Memory B cell (primary cell): ENCODE measurements at places on chromosomes 6 and 20.
A peak's percentile ranks its signal among the peaks of the same experiment; 100 is the strongest.

- no peaks in the 10 kb centered on the region for H3K4me1 ChIP-seq
- DNase-seq = no peak
- H3K27ac ChIP-seq = no peak overlapping the region
- H3K4me3 ChIP-seq = no peak overlapping the region
- H3K27me3 ChIP-seq = peaks cover 6% of the 10 kb centered on the region
- peaks cover 1% of the 10 kb centered on the region for H3K36me3 ChIP-seq
Measured at GRCh38 chr20:47187450-47188195, 168.9 kb downstream of the ZMYND8 start.

- no peaks in the 10 kb centered on the region for H3K36me3 ChIP-seq
- peaks cover 29% of the 10 kb centered on the region for H3K27me3 ChIP-seq
- DNase-seq = no peak
- peaks cover 32% of the 10 kb centered on the region for H3K4me1 ChIP-seq
Measured at GRCh38 chr6:41373919-41374617, 38.7 kb downstream of the NCR2 start.

- no peaks in the 10 kb centered on the region for H3K27me3 ChIP-seq
- no peak within 1 kb of the TSS for H3K4me3 ChIP-seq
- no peak for DNase-seq
- H3K27ac ChIP-seq = no peak within 1 kb of the TSS
Measured at GRCh38 chr6:132659082-132659481, at the start of gene TAAR1. Gene TAAR1, minus strand, starts transcription at chr6:132659182. Its CDS starts 13,179 bp downstream, at chr6:132646003.

GRCh38 chr20:58691773-58692578 is 624 bp upstream of the NPEPL1 start:
- H3K36me3 ChIP-seq = peaks cover 6% of the 10 kb centered on the region
- peaks cover 5% of the 10 kb centered on the region for H3K4me1 ChIP-seq
- H3K27ac ChIP-seq = no peak overlapping the region
- H3K27me3 ChIP-seq = no peaks in the 10 kb centered on the region
- peak overlapping the region; percentile 7 for H3K4me3 ChIP-seq
- DNase-seq = no peak

DNA sequence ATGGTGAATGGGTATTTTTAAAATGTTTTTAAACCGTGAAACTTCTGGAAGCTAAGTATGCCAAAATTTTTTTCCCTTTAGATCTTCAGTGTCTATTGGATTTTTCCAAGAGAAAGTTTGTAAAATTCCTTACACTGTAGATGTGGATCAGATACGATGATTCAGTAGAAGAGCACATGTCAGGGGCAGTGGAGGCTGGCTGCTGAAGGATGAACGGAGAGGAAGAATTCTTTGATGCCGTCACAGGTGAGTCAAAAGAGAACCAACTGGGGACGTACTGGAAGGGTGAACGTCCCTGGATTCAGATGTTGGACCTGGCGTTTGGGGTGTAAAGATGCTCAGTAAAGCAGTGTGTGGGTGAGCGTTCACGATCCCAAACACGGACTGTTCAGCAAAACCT is 17.7 kb downstream of the OSBPL2 start:
- peaks cover 12% of the 10 kb centered on the region for H3K4me1 ChIP-seq
- DNase-seq = no peak
- H3K27ac ChIP-seq = no peak overlapping the region
- H3K4me3 ChIP-seq = no peak overlapping the region
- H3K36me3 ChIP-seq = peaks cover 15% of the 10 kb centered on the region
- H3K27me3 ChIP-seq = no peaks in the 10 kb centered on the region

GRCh38 chr20:44648579-44648978 is 2.9 kb downstream of the ADA start:
- no peak for DNase-seq
- H3K4me3 ChIP-seq = no peak overlapping the region

- peaks cover 15% of the 10 kb centered on the region for H3K4me1 ChIP-seq
- H3K36me3 ChIP-seq = peaks cover 4% of the 10 kb centered on the region
- peak overlapping the region; percentile 53 for H3K27ac ChIP-seq
- H3K27me3 ChIP-seq = peaks cover 2% of the 10 kb centered on the region
Measured at GRCh38 chr6:39344821-39345280, 22.3 kb upstream of the KCNK16 start.

DNA sequence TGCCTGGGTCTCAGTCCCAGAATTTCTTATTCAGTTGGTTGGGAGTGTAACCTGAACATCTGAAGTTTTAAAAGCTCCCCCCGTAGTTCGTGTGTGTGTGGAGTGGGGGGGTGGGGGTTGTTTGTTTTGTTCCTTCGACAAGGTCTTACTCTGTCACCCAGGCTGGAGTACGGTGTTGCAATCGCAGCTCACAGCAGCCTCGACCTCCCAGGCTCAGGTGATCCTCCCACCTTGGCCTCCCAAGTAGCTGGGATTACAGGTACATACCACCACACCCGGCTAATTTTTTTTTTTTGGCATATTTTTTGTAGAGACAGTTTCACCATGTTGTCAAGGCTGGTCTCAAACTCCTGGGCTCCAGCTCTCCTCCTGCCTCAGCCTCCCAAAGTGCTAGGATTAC is 3.1 kb downstream of the CCM2L start:
- no peak overlapping the region for H3K27ac ChIP-seq
- no peak for DNase-seq
- H3K4me1 ChIP-seq = peaks cover 4% of the 10 kb centered on the region
- H3K4me3 ChIP-seq = no peak overlapping the region
- H3K36me3 ChIP-seq = no peaks in the 10 kb centered on the region
- H3K27me3 ChIP-seq = peaks cover 17% of the 10 kb centered on the region

DNA sequence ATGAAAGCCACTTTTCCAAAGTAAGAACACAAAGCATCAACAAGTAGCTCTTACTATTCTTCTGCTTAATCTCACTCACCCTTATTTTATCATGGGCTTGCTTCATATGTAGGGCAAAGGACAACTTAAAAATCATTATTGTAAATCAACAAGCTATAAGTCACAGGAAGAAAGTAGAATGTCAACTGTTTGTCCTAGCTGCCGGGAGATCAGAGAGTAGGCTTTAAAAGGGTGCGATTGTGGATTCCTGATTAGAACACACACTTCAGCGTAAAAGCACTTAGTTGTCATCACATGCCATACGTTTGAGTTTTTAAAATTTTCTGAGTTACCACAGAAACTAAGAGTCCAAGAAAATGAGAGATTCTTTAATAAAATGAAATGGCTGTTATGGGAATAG is 44.4 kb upstream of the NHSL1 start:
- H3K4me1 ChIP-seq = no peaks in the 10 kb centered on the region
- no peak overlapping the region for H3K27ac ChIP-seq
- DNase-seq = no peak
- no peak overlapping the region for H3K4me3 ChIP-seq
- H3K27me3 ChIP-seq = peaks cover 16% of the 10 kb centered on the region

DNA sequence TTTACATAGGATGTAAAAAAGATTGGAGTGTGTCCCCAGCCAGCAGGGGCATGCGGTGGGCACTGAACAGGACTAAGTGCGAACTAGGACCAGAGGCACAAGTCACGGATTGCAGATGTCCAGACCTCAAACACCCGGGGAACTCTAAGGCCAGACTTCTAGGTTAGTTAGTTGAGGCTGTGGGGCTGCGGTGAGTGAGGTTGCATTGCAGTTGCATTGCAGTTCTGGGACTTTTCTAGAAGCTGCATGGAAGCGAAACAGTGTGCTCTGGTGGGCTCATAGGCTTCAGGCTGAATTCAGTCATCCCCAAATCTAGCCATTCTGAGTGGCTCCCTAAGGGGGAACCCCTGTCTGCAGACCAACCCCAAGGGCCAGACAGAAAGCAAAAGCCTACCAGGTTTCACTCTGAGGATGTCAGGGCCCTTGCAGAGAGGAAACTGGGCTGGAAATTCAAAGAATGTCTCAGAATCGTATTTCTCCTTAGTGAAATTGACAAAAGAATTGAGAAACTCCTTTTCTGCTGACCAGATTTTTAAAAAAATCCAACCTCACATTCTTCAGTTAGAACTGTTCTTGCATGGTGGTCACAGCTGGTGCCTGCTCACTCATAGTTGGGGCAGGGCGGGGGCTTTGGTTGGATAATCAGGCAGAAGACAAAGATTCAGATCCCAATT is 182.8 kb downstream of the ZDHHC14 start:
- peak overlapping the region; percentile 43 for H3K4me3 ChIP-seq
- H3K27me3 ChIP-seq = no peaks in the 10 kb centered on the region
- H3K36me3 ChIP-seq = peaks cover 2% of the 10 kb centered on the region
- DNase-seq = no peak
- peak overlapping the region; percentile 70 for H3K27ac ChIP-seq

DNA sequence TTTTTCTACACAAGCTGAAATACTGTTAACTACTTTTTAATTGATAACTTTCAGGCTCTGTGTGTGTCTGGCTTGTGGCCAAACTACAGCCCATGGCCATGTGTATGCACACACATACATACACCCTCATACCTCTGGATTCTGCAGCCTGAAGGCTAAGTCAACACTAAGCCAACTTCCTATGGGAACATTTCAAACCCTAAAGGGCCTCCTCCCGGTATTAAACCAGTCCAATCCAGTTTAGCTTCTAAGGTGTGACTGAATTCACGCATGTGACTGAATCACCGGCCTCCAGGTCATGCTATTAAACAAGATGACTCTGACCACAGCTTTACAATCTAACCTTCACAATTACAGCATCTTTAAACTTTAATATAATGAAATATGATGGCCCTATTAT is 20.7 kb upstream of the DST start:
- no peak for DNase-seq
- H3K36me3 ChIP-seq = no peaks in the 10 kb centered on the region
- H3K4me1 ChIP-seq = no peaks in the 10 kb centered on the region
- H3K4me3 ChIP-seq = no peak overlapping the region

DNA sequence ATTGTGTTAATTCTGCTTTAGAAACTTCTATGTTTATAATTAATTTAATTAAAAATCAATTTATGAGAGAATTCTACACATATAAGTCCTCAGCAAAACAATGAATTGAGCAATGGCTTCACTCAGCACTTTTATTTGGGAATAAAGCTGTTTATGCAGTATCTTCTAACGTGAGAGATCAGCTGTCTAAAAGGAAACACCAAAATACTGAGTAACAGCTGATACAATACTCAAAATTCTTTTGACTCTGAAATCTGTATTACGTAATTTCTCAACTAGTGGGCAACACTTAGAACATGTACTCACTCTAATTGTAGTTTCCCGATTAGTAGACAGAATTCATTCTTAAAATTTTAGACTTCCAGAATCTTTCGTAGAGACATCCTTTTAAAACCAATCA is 49.8 kb downstream of the MAP3K7 start:
- no peaks in the 10 kb centered on the region for H3K27me3 ChIP-seq
- no peak overlapping the region for H3K4me3 ChIP-seq

- H3K27ac ChIP-seq = no peak overlapping the region
- DNase-seq = no peak
- H3K27me3 ChIP-seq = no peaks in the 10 kb centered on the region
- H3K4me1 ChIP-seq = no peaks in the 10 kb centered on the region
Measured at GRCh38 chr20:64000906-64001305, 20.0 kb downstream of the PRPF6 start.

GRCh38 chr6:132495604-132496079 is 17.3 kb downstream of the STX7 start:
- peak overlapping the region; percentile 48 for H3K4me3 ChIP-seq
- H3K4me1 ChIP-seq = peaks cover 47% of the 10 kb centered on the region
- no peaks in the 10 kb centered on the region for H3K27me3 ChIP-seq

- peak overlapping the region; percentile 55 for H3K4me3 ChIP-seq
- H3K27ac ChIP-seq = no peak overlapping the region
- DNase-seq = no peak
- H3K36me3 ChIP-seq = peaks cover 14% of the 10 kb centered on the region
Measured at GRCh38 chr6:155351273-155352129, 37.2 kb upstream of the TFB1M start.

GRCh38 chr6:114404339-114404955 is 61.6 kb upstream of the HS3ST5 start:
- H3K4me1 ChIP-seq = no peaks in the 10 kb centered on the region
- no peaks in the 10 kb centered on the region for H3K36me3 ChIP-seq
- no peak overlapping the region for H3K4me3 ChIP-seq
- H3K27me3 ChIP-seq = no peaks in the 10 kb centered on the region
- DNase-seq = no peak

DNA sequence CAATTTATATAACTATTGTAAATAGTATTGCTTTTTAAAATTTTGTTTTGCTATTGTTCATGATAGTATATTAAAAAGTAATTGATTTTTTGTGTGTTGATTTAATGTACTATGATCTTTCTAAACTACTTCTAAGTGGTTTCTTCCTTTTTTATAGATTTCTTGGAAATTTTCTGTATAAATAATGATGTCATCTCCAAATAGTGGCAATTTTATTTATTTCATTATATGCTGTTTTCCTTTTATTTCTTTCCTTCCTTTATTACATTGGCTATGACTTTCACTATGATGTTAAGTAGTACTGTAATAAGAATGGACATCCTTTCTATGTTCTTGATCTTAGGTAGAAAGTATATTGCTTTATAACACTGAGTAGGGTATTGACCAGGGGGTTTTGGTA is 451.5 kb upstream of the SPTLC3 start:
- no peak overlapping the region for H3K4me3 ChIP-seq
- no peaks in the 10 kb centered on the region for H3K4me1 ChIP-seq
- H3K27me3 ChIP-seq = no peaks in the 10 kb centered on the region

DNA sequence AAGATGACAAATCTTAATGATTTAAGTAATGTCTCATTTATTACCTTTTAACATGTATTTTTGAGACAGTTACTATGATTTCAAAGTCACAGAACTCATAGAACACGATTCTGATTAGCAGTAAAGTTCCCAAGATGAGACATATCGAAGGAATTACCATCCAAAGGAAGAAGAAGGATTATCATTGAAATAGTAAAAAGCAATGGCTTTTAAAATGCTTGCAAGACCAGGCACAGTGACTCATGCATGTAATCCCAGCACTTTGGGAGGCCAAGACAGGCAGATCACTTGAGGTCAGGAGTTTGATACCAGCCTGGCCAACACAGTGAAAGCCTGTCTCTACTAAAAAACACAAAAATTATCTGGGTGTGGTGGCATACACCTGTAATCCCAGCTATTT is 219.2 kb downstream of the KHDC1L start:
- no peaks in the 10 kb centered on the region for H3K4me1 ChIP-seq
- no peak overlapping the region for H3K4me3 ChIP-seq
- H3K36me3 ChIP-seq = peaks cover 29% of the 10 kb centered on the region
- no peak overlapping the region for H3K27ac ChIP-seq
- H3K27me3 ChIP-seq = no peaks in the 10 kb centered on the region
- DNase-seq = no peak

DNA sequence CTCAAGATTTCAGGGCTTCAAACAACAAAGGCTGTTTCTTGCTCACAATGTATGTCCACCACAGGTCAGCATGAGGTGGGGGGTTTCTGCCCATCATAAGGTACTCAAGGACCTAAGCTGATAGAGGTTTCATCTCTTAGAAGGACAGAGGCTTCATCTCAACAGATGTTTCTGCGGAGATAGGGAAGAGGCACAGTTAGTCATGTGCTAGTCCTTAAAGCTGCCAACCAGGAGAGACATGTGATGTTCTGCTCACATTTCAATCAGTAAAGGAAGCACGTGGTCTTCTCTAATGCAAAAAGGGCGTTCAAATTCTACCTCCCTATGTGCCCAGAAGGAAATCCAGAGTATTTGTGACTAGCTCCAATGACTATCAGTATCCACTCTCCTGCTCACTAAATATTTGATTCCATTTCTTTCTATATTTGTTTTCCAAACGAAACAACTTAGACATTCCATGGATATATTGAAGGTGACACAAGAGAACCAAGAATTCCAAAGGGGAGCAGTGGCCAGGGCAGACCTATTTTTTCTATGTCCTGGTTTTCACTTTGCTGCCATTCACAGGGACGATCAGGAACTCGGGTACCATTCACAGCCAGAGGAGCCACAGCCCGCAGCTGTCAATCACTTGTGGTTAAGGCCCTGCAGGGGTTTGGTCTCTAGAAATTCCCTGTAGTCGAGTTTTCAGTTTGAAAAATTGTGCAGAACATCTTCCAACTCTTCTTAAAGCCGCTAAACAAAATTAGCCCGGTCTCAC is 173.2 kb upstream of the FOXA2 start:
- H3K27ac ChIP-seq = no peak overlapping the region
- H3K36me3 ChIP-seq = no peaks in the 10 kb centered on the region
- no peaks in the 10 kb centered on the region for H3K4me1 ChIP-seq
- no peak overlapping the region for H3K4me3 ChIP-seq
